ENCODE measurements at places on chromosomes 4 and X.

- no peak for DNase-seq
Measured at GRCh38 chr4:20323991-20324390, 72.3 kb downstream of the SLIT2 start.

DNA sequence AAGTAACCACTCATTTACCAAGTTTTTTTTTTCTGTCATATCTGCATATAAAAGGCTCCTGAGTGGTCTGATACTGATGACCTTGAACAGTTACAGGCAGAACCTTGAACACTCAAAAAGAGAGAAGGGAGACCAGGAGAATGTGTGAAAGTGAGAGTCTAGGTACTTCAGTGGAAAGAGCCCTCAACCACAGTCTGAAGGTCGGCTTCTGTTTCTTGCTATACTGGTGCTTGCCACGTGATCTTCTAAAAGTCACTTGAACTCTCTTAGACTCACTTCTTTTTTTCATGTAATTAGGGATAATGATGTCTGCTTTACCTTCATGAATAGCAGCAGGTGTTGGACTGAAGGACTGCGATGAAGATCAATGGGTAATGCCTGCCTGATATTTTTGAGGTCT, 22.8 kb downstream of the GABRB1 start:
- DNase-seq = no peak

DNA sequence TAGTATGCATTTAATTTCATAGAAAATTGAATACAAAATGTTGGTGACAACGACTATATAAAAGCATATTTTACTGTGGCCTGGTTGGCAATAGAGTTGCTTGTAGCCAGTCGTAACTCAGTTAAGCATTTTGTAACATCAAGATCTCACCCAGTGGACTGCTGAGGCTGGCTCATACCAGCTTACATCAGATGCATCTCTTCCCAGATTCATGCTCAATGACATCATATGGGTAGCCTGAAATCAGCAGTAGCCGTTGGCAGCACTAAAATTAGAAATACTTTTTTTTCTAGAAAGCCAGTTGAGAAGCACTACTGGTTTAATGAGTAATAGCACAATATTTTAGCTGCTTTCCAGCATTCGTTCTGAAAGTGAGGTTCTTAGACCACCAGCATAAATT, 341.2 kb downstream of the TECRL start:
- DNase-seq = no peak

DNA sequence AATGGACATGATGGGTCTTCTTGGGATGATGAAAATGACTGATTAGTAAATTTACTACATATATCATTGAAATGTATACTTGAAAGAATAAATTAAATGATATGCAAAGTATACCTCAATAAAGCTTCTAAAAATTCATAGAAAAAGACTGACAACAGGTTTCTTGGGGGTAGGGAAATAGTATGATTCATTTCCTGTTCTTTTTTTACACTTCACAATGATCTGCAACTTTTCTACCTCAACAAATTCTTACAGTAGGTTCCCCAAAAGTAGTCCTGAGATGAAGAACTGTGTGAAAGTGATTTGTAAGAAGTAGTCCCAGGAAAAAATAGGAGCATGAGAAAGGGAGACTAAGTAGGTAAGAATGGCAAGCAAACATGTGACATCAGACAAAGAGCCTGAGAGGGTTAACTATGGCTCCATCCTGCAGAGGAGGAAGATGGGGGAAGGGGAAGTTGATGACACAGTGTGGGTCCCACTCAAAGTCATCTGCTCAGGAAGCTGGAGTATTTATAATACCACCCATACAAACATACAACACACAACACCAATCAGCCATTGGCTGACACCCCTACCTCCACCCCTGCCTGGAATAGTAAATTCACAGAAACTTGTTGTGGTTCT, 73.9 kb downstream of the ARHGAP6 start:
- peak; percentile 3 for DNase-seq

DNA sequence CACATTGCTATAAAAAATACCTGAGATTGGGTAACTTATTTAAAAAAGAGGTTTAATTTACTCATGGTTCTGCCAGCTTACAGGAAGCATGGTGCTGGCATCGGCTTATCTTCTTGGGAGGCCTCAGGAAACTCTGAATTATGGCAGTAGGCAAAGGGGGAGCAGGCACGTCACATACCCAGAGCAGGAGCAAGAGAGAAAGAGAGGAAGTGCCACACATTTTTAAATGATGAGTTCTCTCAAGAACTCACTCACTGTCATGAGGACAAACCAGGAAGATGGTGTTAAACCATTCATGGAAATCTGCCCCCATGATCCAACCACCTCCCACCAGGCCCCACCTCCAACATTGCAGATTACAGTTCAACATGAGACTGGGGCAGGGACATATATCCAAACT, 10.0 kb upstream of the AFF1 start:
- DNase-seq = no peak

GRCh38 chr4:123616951-123617461, 220.4 kb downstream of the SPRY1 start:
- DNase-seq = no peak

GRCh38 chrX:150769408-150769807, 76.2 kb downstream of the MTMR1 start:
- DNase-seq = no peak

- no peak for DNase-seq
Measured at GRCh38 chr4:116577321-116577720, 508.1 kb downstream of the TRAM1L1 start.

GRCh38 chrX:110804446-110804845, 8.8 kb upstream of the CHRDL1 start:
- no peak for DNase-seq

DNA sequence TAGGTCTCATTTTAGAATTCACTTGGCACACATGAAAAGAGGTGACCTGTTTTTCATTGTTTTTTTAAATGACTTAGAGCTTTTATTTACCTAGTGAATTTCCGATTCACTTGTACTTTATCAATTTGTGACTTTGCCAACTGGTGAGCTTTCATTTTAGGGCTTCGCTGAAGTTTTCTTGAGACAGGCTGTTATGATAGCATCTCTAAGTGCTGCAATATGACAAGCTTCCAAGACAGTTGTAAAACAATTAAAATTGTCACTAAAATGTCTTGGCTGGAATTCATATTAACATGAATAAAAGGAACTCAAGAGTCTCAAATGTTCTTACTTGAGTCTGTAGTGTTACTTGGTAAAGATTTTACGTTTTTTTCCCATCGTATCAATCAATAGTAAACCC, 831.7 kb upstream of the GRID2 start:
- DNase-seq = no peak

DNA sequence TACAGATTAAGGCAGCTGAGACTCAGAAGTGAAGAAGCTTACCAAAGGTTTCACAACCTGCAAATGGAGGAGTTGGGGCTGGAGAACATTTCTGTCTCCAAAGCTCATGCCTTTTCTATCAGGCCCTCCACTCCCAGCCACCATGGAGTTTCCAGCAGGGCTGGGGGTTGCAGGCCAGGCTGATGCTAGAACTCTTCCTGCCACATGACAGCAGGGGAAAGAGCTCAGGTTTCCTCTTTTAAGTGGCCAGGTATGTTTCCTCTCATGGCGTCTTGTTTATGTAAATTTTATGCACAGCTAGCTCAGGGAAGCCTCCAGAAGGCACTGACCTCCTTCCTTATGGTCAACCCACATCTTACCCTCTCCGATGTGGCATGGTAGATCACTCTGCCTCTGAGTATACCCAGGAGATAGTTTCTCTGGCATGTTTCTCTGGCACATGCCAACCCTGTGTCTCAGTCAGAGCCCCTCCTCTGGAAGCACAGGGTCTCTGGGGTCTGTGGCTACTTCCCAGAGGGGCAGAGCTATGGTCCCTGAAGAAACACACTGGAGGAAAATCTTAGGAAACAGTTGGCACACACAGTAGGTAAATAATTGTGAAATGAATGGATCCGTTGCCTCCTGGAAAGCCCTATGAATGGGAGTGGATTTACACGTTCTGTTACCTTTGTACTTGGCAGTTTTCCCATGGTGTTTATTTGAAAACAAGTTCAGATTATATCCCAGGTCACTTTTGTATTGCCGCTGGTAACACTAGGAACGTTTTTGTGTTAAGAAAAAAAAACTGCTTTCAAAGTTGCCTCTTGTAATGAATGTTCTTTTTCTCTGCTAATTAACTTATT, 28.9 kb downstream of the PDK3 start:
- DNase-seq = no peak

DNA sequence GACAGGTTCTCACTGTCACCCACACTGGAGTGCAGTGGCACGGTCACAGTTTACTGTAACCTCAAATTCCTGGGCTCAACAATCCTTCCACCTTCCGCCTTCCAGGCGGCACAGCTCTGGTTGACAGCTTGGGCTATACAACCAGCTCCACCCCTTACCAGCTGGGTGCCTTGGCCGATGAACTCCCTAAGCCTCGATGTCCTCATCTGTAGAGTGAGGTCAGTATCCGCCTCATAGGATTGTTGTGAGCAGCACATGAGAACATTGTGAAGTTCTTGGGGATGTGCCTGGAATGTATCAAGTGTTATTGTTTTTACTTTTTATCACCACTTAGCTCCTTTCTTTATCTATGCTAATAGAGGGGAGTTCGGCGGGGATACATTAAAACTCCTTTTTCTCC, 23.3 kb downstream of the UCHL1 start:
- DNase-seq = no peak

DNA sequence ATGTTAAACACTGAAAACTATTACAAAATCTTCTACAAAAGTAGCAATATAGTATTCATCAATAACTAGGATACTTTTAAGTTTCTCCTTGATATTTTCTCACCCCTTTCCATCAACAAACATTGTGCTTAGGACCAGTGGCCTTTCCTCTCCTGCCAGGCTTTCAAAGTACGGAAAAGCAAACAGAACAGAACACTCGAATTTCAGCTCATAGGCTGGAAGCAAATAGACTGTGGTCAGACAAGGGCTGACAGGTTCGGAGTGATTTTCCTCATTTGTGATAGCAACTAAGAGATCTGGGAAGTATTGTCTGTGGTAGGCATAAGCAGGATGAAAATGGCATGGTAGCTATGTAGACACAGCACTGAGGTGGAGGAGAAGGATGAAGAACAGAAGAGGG, 68.6 kb upstream of the SORBS2 start:
- no peak for DNase-seq

DNA sequence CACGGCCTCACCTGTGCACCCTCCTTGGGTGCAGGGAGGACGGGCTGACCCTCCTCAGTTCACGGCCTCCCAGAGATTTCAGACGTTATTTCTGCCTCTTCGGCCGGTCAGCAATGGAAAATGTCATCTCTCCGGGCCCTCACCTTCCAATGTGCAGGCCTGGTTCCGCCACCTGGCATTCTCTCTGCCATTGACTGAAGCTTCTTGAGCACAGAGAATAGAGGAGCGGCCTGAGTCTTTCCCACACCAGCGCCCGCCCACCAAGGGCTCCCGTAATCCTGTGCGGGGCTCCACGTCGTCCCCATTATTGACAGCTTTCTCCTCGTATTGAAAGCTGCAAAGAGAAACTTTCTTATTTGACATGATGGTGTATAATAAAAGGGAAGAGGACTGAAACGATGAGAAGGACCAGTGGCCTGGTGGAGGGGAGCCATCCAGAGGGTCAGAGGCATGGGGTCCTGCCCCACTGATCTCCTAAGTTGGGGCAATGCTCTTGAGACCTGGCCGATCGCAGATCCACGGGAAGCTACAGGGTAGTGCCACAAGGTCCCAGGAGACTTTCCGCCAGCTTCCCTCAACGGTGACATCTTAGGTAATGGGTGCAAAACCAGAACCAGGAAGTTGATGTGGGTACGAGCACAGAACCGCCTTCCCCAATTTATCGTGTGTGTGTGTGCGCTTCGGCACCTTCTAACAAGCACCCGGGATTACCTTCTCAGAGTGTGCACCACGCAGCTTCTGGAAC, 20.6 kb downstream of the HTRA3 start:
- no peak for DNase-seq

- no peak for DNase-seq
Measured at GRCh38 chr4:111937368-111937767, 207.9 kb upstream of the FAM241A start.

- DNase-seq = no peak
Measured at GRCh38 chr4:169335331-169335730, 64.6 kb upstream of the SH3RF1 start.

DNA sequence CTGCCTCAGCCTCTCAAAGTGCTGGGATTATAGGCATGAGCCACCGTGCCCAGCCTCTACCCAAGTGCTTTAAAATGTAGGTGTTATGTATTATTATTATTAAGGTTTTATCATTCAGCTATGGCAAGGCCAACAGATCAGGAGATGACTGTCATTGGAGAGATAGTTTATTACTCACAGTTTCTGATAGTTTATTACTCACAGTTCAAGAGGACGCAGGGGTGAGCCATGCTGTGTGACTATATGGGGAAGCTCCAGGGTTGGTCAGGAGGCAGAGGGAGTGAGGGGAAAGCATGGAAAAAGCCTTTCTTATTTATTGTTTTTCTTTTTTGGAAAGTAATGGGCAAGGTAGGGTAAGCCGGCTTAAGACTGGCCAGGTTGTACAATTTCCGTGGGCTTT, 25.4 kb upstream of the ARSD start:
- DNase-seq = no peak

DNA sequence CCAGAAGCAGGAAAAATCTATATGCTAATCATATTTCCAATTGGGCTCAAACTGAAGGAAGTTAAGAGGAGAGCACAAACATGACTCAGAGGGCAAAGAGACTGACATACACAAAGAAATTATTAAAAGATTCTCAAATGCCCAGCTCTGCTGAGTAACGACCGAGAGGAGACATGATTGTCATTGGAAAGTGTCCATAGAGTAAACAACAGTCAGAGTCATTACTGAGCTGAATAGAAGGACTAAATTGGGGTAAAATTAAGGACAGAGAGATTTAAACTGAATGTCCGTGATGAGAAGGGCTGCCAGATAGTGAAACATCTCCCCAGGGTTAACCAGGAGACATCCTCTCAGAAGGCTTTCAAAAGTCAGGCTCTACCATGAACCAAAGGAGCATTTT, 111.2 kb upstream of the GALNT7 start:
- no peak for DNase-seq

- no peak for DNase-seq
Measured at GRCh38 chr4:33751050-33751449, 2493.3 kb downstream of the ARAP2 start.

- no peak for DNase-seq
Measured at GRCh38 chr4:174444390-174444789, 77.9 kb downstream of the HPGD start.

DNA sequence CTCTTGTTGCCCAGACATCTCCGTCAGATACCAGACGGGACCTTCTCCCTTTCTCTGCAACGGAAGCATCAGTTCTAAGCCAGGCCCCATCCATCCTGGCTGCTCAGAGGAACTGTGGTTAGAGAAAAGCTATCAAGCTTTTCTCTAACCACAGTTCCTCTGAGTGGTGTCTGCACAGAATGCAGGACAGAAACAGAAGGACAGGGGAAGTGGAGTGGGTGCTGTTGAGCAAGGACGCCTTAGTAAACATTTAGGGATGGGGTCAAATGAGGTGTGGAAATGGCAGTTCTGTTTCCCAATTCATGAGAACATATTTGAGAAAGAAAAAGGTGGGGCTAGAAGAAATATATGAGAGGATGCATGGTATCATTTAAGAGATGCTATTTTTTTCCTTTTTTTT, 283.8 kb downstream of the CRLF2 start:
- no peak for DNase-seq

DNA sequence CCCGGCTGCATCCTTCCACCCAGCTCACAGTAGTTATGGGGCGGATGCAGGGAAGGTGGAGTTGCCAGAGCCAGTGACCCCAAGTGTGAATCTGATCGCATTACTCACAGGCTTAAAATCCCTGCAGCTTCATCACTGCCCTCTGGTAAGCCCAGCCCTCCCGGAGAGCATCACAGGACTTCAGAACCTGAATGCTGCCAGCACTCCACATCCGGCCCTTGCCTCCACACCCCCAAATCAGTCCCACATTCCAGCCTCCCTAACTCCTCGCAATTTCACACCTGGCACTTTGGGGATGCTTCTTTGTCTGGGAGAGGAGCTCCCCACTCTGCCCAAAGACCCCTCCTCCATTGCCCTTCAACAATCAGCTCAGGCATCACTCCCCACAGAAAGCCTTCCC, 15.6 kb downstream of the RASL11B start:
- DNase-seq = no peak

Data from activated CD4-positive, alpha-beta T cell treated with anti-CD3 and anti-CD28 coated beads, Interleukin-2, Interleukin-4, amounts not matched to agents 100 ng/mL and 50 ng/mL, durations not matched to agents 16 hours and 8 hours (primary cell).